ENCODE measurements at places on chromosomes 1 and 21.

- no peak for DNase-seq
These were observed 54.5 kb upstream of the MRPS6 start for GRCh38 chr21:34018910-34019309.

DNA sequence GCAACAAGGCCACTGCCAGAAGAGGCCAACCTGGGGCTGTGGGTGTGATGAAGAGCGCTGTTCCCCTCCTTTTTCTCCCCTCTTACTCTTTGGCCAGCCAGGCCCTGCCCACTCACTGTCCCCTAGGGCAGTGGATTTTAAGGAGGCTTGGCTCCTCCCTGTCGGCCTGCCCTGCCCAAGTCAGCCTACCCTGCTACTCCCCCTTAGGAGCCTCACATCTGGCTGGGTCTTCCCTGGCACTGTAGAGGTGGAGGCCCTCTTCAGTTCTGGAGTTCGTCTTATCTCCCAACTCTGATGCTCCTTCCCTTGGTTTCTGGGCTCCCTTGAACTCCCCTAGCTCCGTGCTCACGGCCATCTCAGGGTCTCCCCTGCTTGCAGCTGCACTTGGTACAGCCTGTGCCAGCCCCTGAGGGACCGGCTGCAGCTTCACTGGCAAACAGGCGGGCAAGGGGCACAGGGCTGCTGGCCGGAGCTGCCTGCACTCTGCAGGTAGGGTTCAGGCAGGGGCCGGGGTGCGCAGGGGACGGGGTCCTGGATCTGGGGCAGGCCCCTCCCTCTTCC, 4.0 kb downstream of the AMPD2 start:
- peak; percentile 64 for DNase-seq

- peak; percentile 22 for DNase-seq
These were observed 29.2 kb downstream of the EPHB2 start for GRCh38 chr1:22739648-22740385.

DNA sequence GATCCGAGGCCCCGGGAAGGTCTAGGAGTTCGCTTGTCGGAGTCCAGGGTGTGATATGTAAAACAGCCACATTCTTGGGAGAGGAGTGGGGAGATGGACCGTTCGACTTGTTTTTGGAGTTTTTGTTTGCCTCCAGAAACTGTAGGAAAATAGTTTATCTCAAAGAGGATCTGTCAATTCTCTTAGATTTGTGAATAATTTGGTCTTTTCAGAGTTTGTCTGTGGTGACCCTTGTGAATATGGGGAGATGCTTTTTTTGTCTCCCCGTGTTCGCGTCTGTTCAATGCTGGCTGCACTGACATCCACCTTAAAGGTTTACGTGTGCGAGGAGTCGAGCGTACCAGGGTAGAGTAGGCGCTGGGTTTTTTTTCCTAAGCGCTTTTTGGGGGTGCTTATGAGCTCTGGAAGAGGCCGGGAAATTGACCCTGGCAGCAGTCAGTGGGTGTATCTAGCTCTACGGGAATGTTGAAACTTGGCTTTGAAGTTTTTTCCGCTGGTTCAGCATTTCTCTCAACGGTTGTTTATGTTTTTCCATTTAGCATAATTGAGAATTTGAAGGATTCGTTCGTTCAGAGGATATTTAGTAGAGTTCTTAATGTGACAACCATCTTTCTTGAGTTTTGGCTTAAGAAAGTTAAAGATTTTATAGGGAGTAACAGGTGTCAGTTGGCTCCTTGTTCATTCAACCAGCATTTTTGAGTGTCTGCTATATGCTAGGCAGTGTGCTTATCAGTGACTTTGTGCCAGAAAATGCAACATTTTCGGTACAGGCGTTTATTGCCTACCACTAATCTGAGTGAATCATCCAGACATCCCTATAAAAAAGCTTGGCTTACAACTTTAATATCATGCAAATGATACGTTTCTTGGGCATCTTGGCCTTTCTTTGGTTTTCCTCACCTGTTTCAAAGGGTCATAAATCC, 1.2 kb downstream of the SZRD1 start:
- no peak for DNase-seq

- DNase-seq, result no peak
These were observed 382.3 kb upstream of the ADGRL4 start for GRCh38 chr1:79388694-79389361.

GRCh38 chr1:161768986-161769672, 3.0 kb downstream of the ATF6 start:
- DNase-seq, result no peak

- no peak for DNase-seq
These were observed 28.4 kb downstream of the RNF2 start for GRCh38 chr1:185073725-185074124.

- no peak for DNase-seq
These were observed 1.2 kb upstream of the HSPB7 start for GRCh38 chr1:16018749-16019643.

- DNase-seq, result no peak
These were observed 63.6 kb downstream of the DMAP1 start for GRCh38 chr1:44276901-44277300.

Measured in C1 segment of cervical spinal cord (tissue), 14 donors.